Anterior cingulate cortex (tissue), 58 donors: ENCODE measurements at places on chromosomes 13 and 19.

- DNase-seq, result no peak
These were observed 85.1 kb downstream of the FNDC3A start for GRCh38 chr13:49060678-49061387.

DNA sequence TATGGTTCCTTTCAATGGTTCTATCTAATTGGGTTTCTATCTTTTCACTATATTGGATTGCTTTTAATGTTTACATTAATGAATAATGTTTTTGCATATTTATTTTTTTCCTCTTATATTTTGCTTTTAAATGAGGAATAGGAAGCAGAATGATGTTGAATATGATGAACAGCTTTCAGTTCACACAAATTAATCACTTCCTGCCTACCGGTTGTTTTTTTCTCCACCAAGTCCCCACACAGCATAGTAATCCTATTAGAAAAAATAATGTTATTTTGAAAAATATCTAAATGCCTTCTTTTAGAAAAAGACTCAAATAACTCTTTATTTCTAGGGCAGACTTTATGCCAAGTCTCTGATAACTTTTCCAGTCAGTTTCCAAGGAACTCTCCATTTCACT is 184.9 kb upstream of the MIR17HG start:
- no peak for DNase-seq

- no peak for DNase-seq
These were observed 19.4 kb upstream of the ADGRE5 start for GRCh38 chr19:14361824-14362223.

- DNase-seq, result no peak
These were observed 2526.7 kb upstream of the PCDH20 start for GRCh38 chr13:63942372-63942771.

- no peak for DNase-seq
These were observed 1333.1 kb downstream of the EFNB2 start for GRCh38 chr13:105202354-105202753.

DNA sequence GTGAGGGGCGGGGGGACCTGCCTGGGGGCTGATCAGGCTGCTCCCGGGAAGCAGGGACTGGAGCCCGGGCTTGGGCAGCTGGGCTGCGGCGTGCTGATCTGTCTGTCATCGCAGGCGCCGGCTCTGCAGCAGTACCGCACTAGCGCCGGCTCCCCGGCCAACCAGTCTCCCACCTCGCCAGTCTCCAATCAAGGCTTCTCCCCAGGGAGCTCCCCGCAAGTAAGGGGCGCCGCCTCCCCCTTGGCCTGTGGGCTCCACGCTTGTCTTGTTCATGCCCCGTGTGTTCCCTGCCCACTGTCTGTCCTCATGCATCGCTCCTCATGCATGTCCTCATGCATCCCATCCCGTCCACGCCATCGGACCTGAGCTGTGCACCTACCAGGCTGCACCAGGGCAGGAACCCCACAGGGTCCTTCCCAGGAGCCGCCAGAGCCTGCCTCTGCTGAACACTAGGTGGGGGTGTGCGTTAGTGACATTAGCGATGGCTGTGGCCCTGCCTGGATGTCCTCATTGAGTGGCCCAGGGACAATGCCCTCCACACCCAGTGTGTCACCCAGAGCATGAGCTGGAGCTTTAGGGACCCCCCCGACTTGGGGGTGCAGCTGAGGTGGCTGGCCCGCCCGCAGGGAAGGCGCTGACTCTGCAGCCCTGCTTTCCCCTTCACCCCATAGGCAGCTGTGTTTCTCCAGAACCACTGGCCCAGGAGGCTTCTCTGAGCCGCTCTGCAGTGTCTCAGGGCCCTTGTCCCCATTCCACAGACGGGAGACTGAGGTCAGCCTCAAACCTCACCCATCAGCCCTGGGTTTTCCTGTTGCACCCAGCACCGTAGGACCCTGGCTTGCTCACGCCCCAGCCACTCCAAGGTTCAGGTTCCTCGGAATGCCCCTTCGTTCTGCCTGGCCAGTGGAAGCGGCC is 19.5 kb downstream of the COMP start:
- DNase-seq, result no peak

DNA sequence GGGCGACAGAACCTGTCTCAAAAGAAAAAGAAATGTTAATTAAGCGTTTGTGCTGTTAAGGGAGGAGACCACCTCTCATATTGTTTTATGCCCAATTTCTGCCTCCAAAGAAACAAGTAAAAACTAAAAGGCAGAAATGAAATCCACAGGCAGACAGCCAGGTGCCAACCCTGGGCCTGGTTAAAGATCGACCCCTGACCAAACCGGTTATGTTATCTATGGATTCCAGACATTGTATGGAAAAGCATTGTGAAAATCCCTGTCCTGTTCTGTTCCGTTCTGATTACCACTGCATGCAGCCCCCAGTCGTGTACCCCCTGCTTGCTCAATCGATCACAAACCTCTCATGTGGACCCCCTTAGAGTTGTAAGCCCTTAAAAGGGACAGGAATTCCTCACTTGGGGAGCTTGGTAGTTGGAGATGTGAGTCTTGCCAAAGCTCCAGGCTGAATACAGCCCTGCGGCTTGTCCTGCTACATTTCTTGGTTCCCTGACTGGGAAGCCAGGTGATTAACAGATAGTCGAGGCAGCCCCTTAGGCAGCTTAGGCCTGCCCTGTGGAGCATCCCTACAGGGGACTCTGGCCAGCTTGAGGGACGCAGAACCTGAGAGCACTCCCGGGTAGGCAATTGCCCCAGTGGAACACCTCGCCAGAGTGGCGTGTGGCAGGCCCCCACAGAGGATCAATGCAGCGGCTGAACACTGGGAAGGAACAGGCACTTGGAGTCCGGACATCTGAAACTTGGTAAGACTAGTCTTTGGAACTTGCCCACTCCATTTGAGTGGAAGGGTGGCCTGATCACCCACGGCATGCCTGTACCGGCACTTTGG is 748 bp upstream of the ZNF552 start:
- no peak for DNase-seq

DNA sequence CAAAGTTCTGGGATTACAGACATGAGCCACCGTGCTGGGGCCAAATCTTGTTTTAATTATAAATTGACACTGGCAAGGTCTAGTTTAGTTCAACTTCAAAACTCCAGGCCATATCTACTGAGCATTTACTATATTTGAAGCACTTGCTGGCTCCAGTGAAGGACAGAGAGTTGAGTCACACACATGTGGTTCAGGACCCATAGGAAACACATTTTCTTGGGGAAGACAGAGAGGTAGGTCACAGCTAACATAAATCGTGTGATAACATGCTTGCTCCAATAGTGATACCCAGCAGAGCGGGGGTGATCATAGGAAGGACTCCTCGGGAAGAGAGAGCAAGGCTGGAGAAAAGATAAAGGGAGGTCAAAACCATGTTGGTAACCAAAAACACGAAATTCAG is 170.6 kb upstream of the TSC22D1 start:
- no peak for DNase-seq

DNA sequence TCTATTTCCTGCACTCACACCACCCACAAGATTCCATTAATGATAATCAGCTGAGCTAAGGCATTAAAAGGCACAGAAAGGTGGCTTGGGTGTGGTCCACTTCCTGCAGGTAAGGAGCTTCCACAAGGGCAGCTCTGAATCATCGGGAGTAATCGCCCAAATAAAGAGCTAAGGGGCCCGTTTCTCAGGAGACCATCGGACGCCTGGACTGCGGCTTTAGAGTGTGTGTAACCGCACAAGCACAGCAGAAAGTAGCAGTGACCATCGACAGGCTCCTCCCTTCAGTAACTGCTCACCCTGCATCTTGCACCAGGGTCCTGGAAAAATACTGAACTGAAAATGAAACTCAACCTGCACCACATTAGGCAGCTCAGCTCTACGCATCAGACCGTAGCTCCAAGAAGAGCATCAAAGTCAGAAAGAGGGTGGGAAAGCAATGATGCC is 6.0 kb downstream of the STK24 start:
- no peak for DNase-seq

- DNase-seq, result no peak
These were observed 8.4 kb downstream of the STARD13 start for GRCh38 chr13:33277037-33277740.

DNA sequence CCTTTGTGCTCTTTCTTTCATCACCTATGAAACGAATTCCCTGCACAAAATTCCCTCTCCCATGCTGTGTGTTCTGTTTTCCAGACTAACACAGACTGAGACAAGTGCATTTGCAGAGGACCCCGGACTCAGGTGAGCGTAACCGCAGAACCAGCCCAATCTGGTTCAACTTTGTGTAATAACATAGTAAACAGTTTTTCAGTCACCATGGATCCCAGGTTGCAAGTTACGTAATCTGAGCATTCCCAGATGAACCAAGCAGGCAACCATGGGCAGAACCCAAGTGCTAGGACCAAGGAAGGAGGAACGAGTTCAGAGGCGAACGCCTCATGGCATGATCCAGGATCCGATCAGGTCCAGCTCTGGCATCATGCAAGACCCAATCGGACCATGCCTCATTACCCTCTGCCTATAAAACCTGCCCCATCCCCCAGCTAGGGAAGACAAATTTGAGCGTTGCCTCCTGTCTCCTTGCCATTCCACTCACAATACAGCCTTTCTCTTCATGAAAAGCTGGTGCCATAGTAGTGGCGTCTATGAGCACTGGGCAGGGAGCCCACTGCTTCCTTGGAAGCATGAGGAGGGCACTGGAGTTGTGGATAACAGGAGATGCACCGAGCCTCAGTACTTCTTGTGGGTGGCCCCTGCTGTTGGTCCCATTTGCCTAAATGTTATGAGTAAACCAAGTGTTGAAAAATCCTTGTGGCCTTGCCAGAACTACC is 107.6 kb downstream of the ABCC4 start:
- DNase-seq, result no peak

GRCh38 chr19:19259741-19260140 is 13.4 kb downstream of the TM6SF2 start:
- peak; percentile 29 for DNase-seq

- DNase-seq, result peak; percentile 30
These were observed 13.6 kb upstream of the C5AR1 start for GRCh38 chr19:47296036-47296435.

GRCh38 chr13:105641121-105641520 is 894.3 kb downstream of the EFNB2 start:
- DNase-seq, result no peak

GRCh38 chr13:22647156-22647850 is 533.5 kb upstream of the SGCG start:
- no peak for DNase-seq

GRCh38 chr19:3094601-3095440 is 659 bp downstream of the GNA11 start:
- DNase-seq, result no peak

DNA sequence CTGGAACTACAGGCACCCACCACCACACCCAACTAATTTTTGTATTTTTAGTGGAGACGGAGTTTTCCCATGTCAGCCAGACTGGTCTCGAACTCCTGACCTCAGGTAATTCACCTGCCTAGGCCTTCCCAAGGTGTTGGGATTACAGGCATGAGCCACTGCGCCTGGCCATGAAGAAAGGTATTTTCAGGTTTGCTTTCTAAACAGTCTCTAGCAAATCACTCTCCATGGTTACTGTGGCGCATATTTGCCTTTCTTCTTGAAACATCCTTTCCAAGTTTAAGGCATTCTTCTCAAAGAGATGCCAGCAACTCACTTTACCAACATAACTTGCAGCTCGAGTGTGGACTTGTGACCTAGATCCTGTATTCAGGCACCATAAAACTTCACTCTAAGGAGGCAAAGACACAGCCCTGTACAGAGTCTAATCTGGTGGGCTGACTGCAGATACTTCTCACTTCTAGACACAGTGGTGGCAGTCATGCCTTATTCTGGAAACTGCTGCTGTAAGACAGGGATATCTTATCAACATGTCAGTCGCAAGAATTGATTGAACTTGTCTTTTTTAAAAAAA is 461.4 kb upstream of the TSHZ3 start:
- DNase-seq, result no peak
